ENCODE measurements at places on chromosomes 6 and 20.

- DNase-seq = no peak
These were observed 18.7 kb upstream of the HECA start for GRCh38 chr6:139115989-139116758.

DNA sequence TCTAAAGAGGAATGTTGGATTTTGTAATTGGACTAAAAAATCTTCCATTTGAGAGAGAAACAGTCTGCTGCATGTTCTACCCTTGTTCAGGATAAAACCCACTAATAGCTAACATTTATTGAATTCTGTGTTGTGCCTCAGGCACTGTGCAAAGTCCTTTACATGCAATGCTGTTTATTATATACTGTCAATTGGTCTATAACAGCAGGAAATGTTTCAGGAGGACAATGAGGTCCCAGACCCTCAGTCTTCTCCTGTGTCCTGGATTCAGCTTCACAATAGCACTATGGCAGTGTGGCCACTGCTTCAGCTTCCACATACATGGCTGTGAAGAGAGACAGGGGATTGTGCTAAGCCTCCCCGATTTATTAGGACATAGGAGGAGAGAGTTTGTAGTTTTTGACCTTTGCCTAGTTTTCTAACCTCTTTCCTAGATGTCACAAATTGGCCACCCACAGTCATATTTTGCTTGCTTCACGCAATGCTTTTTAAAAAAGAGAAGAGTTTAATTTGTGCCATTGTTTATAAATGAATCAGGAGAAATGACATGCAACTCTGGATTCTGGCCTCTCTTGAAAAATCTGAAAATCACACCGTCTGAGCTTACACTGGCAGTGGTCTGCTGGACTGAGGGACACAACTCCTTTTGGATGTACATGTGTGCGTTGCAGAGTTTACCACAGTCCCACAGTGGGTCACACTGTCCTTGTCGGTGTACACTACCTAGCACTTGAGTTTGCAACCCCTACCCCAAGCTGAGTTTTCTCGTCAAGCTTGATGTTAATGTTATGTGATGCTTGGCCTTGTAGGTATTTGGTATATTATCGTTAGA lies 11.3 kb downstream of the PTPN1 start:
- no peak for DNase-seq

DNA sequence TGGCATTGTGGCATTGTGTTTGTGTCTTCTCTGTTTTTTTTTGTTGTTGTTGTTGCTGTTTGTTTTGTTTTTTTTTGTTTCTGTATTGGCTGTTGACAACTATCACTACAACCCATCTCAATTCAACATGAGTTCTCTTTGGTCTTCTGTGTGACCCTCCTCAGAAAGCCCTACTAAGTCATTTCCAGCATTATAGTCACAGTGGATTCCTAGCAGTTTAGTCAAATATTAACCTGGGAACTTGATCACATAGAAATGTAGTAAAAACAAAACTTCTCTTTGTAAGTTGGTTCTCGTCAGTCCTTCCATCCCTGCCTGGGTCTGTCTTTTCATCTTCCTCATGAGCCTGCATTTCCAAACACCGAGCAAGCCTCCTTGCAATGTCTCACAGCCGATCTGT lies 16.8 kb downstream of the SLC17A2 start:
- no peak for DNase-seq

- no peak for DNase-seq
These were observed 121.8 kb downstream of the AKAP7 start for GRCh38 chr6:131257104-131257503.

DNA sequence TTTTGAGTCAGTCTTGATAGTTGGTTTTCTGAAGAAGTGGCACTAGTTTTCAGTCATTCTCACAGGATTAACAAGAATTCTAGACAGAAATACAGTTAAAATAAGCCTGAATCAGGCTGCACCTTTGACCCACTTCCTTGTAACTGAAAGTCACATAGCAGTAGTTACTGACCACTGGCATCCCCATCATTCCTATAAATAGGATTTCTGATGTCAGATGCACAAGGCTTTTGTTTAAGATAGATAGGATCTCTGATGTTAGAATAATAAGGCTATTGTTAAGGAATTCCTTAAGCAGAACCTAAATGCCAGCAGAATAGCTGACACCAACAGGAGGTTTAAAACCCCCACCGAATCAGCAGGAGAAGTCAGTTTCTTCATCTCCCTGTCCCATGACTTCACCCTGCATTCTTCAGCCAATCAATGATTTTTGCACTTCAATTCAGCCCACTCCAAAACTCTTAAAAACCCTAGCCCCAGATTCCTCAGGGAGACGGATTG lies 30.6 kb upstream of the ZBTB24 start:
- DNase-seq = no peak

- no peak for DNase-seq
These were observed 68.9 kb downstream of the PAK5 start for GRCh38 chr20:9769954-9770353.

DNA sequence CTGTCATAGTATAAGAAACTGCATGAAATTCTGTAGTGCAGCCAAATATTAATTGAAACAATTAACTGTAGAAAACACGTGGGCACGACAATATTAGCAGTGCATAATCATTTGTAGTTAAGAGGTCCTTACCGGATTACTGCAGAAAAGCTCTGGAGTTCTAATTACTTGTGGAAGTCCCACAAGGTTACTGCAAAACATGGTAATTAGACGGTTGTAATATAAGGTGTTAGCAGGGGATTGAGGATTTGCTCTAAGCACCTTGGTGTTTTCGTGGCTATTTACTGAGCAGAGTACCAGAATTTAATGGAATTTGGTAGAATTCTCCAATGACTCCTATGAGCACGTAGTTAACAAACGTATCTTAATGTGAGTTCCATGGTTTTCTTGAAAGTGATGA lies 473.6 kb upstream of the AGPAT4 start:
- DNase-seq = no peak

GRCh38 chr20:8299921-8300320 lies 167.9 kb downstream of the PLCB1 start:
- DNase-seq = no peak

DNA sequence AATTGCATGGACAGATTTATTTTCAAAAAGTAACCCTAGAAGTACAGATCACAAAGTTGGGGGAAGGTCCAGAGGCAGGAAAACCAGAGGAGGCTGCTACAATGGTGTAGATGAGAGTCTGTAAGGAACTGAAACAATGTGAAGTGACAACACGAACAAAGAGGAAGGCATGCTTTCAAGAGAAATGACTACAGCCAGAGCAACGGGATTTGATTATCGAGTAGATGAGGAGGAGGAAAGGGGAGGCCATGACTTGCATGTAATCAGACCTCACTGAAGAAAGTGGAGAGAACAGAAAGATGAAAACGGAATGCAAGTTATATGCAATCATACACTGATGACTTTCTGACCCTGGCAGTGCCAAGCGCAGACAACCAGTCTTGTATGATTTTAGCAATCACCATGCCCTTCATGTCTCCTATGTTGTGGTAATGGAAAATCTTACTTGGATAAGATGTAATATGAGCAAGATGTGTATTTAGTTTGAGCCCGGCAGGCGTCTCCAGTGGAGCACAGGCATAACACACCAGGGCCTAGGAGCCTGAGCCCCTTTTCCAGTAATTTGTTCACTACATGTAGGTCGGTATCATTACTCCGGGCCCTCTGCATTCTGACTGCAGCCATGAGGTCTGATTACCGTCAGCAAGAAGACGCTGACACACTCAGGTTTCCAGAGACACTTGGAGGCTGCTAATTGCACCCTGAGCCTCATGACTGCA lies 34.0 kb upstream of the FAM83C start:
- no peak for DNase-seq

DNA sequence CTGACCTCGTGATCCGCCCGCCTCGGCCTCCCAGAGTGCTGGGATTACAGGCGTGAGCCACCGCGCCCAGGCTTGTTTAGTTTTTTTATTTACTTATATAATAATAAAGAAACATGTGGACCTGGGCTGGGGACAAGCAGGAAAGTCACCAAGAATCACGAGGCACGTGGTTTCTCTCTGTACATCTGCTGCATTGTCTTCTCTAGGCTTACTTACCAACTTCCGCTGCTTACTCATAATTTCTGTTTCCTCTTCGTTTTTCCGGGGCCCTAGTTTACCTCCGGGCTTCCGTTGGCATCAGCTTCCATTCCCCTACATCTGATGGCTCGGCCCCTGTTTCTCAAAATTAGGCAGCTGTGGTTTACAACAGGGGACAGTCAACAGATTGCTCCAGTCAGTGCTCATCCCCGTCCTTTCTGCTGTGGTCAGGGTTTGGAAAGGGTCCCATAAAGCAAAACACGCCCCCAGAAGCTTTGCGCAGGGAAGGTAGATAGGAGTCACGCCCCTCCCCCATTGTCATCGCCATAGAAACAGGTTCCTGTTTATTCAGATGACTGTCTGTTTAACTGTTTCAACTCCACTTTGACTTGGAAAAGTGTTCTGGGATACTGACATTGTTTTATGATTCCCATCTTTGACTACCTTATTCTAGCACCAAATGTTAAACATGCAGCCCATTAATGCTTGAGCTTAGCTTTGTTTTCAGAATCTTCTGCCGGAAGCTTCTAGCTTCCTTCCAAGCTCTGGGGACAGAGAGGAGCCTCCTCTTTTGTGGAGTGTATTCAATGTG lies 31.9 kb upstream of the TXLNB start:
- peak; percentile 85 for DNase-seq

- no peak for DNase-seq
These were observed 93.7 kb downstream of the PLG start for GRCh38 chr6:160795721-160796120.

DNA sequence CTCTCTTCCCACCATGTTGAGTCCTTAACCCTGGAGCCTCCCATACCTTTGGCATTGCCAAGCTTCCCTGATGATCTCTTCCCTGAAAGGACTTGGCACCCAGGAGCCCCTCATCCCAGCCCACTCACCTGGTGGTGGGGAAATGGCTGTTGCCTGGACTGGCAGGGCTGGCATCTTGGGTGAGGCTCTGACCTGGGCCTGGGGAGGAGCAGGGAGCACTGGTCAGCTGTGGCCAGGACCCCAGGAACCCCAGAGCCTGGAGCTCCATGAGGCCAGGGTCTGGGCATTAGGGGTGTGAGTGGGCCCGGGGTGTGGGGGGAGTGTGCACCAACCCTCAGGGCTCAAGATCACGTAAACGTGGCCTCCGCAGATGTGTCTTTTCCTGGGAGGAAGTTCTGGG lies 9.5 kb downstream of the SDCBP2 start:
- no peak for DNase-seq

GRCh38 chr20:2109425-2110210 lies 8.0 kb downstream of the STK35 start:
- DNase-seq = no peak

DNA sequence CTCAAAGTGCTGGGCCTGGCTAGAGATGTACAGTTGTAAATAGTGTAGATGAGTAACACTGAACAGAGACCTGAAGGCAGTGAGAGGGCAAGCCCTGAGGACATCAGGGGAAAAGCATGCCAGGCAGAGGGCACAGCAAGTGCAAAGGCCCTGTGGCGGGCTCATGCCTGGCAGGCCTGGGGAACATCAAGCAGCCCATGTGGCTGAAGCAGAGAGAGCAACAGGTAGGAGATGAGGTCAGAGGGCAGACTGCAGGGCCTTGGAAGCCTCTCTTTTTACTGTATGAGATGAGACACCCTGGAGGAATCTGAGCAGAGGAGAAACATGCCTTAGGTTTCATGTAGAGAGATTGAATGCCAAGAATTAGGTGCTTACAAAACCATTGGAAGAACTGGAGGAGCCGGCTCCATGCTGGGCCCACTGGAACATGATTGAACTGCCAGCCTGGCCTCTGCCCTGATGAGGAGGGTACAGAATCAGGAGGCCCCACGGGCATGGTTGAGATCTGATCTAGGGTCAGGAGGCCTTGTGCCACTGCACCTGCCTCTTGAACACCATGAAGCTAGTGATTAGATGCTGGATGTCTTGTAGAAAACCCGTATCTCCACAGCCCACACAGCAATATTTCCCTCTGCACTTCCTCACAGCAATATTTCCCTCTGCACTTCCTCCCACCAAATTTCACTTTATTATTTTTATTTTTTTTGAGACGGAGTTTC lies 5.9 kb upstream of the HMGA1 start:
- no peak for DNase-seq

DNA sequence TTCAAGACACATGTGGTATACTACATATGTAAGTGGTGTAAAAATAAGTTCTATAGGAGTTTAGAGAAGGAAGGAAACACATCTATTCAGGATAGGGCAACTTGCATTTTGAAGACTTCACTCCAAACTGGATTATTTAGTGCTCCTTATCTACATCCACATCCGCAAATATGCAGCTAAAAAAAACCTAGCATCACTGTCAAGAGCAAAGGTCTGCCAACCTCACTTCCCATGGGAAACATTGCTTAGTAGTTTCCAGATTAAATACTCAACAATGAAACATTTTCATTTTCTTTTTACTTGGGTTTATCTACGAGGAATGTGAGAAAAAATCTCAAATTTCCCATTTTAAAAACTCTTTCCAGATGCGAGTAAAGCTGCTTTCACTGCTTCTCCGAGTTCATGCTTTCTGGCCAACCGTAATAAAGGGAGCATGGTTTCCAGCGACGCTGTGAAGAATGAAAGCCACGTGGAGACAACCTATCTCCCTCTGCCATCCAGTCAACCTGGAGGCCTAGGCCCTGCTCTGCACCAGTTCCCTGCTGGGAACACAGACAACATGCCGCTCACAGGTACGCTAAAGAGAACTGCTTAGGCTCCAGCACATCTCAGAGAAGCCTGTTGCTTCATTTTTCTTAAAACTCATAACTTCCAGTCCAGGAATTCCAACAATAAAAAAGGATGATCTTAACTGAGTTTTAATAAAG lies 48.2 kb downstream of the RFX6 start:
- no peak for DNase-seq

- DNase-seq = no peak
These were observed 162.1 kb downstream of the MMUT start for GRCh38 chr6:49300911-49301310.

- DNase-seq = no peak
These were observed 37.4 kb upstream of the E2F3 start for GRCh38 chr6:20364327-20364726.

DNA sequence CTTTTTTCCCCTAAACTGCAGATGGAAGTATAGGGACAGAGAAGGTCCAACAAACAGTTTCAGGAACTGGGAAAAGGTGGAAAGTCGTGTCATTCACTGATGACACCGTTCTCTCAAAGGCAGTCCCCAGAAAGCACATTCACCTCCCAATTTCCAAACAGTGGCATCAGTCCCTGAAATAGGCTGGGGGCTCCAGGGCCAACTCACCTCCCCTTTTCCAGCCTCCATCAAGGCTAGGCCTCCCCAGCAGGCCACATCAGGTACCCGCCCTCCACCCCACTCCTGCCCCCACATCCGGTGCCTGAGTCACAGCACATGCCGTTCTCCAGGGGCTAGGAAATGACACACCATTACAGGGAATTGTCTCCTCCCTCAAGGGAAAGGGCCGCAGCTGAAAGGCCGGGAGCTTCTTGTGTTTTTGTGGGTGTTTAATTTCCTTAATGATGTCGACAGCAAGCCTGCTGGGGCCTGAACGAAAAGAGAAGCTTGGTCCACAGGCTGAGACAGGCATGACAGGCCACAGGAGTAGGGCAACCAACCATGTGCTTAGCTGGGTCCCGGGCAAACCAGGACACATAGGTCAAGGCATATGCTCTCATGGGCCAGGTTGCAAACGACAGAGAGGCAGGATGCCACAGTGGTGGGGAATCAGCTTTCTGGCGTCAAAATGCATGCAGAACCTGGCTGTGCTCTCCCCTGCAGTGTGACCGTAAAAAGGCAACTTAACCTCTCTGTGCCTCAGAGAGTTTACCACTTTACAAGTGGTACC lies 39.2 kb downstream of the ZMYND8 start:
- peak; percentile 14 for DNase-seq

GRCh38 chr6:127058027-127058426 lies 60.4 kb upstream of the RSPO3 start:
- no peak for DNase-seq
